ENCODE measurements at places on chromosomes 2 and 18.

DNA sequence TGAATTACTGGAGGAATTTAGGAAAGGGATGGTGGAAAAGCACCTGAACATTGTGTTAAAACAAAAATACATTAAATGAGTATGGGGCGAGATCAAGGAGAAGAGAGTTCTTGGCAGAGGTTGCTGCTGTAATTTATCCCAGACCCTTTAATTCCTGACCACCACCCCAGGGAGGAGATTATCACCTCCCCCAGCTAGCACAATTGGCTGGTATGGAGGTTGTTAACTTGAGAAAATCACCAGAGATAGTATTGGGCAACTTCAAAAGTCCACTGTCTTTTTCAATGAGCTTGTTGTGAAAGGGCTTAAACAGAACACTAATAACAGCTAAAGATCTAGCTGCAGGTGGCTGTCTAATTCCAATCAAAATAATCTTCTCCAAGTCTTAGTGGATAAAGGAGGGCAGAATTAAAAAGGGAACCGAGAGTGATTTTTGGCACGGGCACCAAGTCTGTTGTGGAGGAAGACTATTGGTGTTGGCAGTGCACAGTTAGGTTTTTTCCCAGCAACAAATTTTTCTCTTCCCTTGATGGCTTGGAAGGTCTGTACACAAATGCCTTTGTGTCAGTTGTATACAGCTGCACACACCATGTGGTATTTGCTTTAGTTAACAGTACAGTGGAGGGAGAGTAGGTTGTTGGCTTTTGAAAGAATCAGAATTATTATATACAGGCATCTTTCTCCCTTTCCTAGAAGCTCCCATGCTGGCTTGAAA is 289.5 kb downstream of the SLC4A3 start:
- no peak for DNase-seq

DNA sequence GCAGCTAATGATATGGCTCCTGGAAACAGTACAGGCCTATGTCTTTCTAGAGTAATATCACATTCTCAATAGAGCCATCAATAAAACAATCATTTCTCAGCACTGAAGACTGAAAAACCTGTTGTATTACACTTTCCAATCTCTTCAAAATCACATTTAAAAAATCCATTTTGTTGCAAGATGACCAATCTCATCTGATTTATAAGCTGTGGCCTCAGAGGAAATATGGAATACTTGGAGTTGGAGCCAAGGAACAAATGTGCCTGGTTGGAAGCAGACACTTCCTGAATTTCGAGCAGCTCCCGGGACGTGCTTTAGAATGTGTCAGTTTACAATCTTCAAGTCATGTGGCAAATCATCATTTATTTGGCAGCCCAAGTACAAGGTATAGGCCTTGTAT is 114.5 kb downstream of the ADCYAP1 start:
- no peak for DNase-seq

DNA sequence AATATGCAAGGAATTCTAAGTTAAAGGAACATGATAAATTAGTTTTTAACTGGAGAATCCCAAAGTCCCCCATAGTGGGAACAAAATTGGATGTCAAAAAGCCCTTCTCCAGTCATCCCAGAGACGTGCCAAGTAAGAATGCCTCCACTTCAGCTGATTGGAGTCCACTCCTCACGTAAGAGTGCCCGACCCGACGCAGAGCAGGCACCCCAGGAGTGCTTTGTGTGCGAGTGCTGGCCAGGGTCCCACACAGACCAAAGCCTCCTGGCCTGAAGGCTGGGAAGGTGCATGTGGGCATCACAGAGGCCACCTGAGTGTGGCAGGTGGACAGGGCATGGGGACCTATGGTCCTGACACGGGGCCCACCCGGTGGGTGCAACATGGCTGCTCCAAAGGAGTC is 183.5 kb downstream of the GLI2 start:
- no peak for DNase-seq

DNA sequence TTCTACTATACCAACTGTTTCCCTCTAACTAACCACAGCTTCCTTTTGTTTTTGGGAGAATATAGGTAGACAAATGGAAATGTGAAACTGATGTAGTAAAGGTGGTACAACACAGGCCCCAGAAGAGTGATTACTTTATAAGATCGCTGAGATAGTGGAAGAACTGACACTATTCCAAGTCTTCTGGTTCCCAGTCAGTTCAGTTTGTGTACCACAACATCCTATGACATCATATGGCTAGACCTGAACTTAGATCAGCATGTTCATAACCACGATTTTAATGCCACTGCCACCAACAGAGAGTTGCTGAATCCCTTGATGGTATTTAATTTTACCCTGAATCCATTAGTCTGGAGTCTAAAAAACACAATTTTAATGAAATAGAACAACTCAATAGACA is 328.9 kb downstream of the GPD2 start:
- no peak for DNase-seq

GRCh38 chr2:24930768-24931167 is 10.7 kb upstream of the ADCY3 start:
- no peak for DNase-seq

- DNase-seq, result no peak
Measured at GRCh38 chr2:47799031-47799609, 16.2 kb downstream of the MSH6 start.

DNA sequence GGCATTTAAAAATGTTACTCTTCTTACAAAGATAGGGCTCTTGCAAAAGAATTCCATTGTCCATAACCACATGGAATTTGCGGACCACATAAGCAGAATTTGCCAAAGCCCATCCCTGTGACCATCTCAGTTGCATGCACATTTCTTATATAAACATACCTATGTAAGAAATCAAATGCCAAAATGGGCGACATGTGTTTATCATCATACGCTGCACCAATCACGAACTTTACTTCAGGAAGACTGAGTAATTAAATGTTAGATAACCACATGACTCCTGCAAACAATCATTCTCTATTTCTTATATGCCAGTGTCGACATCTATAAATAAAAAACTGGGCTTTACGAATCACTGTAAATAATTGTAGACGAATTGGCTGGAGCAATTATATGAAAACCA is 186.1 kb upstream of the RBMS1 start:
- DNase-seq, result no peak

DNA sequence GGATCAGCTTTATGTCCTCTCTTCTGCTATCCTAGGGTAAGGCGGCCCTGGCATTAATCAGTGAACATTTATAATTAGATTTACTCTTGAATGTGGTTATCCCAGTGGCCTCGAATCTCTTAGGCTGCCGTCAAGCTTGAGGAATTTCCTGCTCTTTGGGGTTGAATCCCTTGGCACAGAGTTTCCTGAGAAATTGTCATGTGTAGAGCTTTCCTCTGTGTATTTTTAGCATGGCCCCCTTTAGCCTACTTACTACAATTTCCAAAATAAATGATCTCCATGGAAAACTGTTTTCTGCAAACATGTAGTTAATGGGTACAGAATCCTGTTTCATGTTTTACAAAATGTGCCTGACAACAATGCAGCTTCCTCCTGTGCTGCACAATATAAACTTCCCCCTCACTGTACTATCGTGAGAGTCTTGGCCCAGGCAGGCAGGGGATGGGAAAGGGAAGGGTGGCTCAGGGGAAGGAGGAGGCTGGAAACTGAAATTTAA is 18.1 kb downstream of the NCAPH start:
- DNase-seq, result no peak

DNA sequence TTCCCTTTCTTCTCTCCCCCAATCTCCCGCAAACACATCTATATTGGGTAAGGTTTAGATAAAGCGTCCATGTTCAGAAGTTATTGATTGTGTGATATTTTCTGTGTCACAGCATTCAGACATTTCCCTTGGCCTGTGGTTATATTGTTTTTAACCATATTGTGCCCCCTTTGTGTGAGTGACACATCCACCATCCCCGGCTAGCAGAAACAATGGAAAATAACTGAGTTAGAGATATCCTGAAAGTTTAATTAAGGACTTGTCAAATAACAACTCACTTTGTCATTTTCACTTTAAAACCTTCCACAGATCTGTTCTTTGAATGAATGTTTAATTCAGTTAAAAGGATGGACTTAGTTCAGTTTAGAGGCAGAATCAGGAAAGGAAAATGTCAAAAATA is 151.0 kb downstream of the KCNJ3 start:
- DNase-seq, result no peak

DNA sequence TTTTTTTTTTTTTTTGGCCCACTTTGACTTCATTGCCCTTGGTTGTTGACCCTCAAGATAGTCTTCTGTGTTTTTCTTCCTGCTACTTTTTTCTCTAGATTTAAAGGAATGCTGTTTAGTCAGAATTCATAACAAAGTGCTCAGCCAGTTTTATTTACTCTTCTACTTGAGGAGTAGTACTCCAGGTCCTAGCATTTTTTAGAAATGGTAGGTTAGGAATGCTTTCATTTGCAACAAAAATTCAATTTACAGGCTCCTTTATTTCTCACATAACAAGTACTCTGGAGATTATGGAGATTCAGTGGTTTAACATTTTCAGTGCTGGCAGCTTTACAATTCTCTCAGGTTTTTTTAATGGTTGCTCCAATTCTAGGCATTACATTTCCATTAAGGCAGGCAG is 58.2 kb downstream of the KIAA1328 start:
- DNase-seq, result no peak

GRCh38 chr2:54687595-54688152 is 35.8 kb upstream of the EML6 start:
- no peak for DNase-seq

DNA sequence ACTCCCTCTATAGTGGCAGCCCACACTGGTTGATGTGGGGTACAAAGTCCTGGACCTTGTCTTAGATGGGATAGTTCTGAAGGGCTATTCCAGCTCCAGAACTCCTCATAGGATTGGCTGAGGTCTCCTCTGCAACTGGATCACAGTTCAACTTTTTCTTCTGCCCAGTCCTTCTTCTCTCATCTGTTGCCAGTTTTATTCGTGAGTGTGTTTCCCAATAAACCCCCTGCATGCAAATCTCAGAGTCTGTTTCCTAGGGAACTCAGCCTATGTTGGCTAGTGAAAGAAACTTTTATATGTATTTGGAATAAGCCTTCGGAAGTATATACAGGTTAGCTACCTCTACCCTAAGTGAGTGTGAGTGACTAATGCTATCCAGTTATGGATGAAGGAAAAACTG is 823.4 kb downstream of the SLC4A3 start:
- no peak for DNase-seq

- DNase-seq, result peak; percentile 19
Measured at GRCh38 chr2:239293775-239294430, 106.9 kb downstream of the HDAC4 start.

DNA sequence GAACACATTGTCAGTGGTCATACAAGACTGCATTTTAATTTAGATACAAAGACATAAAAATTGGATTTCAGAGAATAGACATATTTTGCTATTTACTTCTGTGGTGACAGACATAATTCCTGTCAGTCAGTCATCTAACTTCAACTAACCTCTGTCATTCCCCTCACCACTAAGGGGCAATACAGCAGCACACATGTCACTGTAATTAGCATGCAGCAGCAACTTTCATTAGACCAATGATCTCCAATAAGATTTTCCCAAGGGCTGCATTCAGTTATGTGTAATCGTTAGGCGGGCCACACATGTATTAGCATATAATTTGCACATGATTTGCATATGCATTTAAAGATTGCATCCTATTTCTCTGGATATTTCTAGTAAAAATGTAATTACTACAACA is 624.5 kb downstream of the NR4A2 start:
- no peak for DNase-seq

DNA sequence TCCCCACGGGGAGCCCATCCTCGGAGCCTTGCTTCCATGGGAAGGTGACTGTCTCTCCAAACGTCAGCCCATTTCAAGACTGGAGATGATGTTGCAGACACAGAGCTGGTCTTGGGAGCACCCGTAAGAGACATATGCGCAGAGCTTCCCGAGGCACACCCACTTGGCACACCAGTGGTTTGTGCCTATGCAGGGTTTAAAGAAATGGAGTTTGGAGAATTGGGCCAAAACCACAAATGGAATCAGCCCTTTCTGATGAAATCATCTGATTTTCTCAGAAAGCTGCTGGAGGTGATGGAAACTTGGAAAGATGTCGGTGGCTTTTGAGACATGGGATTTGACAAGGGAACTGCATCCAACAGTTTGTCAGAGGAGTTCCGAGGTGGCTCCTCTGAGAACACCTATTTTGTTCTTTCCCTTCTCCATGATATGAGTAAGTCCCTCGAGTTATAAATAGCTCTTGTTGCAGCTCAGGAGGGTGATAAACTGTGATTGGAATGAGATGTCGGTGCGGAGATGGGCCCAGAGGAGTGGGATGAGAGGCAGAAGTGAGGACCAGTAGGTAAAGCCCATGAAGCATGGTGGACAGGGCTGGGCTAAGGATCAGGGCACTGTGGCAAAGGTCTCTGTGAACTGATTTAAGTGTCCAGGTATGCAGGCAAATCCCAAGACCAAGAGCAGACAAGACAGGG is 225.7 kb downstream of the ACKR3 start:
- DNase-seq, result no peak

DNA sequence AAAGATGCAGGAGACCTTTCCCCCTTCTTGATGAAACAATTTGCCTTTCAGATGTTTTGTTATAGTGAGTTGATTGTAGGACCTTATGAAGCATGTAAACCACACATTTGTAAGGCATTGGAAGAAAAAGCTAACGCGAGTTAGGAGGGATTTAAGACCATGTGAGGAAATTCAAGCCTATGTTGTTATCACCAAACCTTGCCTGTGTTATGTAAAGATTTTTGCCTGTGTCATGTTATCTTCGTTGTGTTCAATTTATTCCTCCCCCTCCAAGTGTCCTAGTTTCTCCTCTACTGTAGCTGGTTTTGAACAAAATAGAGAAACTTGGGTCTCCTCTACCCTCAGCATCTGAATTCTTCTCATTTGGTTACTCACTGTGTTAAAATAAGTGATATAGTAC is 173.0 kb downstream of the NEDD4L start:
- DNase-seq, result no peak

GRCh38 chr18:70195852-70196434 is 9.5 kb downstream of the RTTN start:
- DNase-seq, result no peak

- no peak for DNase-seq
Measured at GRCh38 chr2:110874453-110875383, 142.3 kb downstream of the ACOXL start.

- no peak for DNase-seq
Measured at GRCh38 chr18:25113566-25113965, 238.4 kb downstream of the ZNF521 start.

GRCh38 chr18:79805211-79805887 is 7.6 kb downstream of the KCNG2 start:
- no peak for DNase-seq

- DNase-seq, result no peak
Measured at GRCh38 chr2:6881046-6881445, 3.5 kb downstream of the RSAD2 start.

GRCh38 chr2:216858312-216858711 is 1.6 kb downstream of the TNP1 start:
- DNase-seq, result no peak

GRCh38 chr2:225464346-225465025 is 65.0 kb downstream of the NYAP2 start:
- no peak for DNase-seq

- no peak for DNase-seq
Measured at GRCh38 chr2:152406119-152406835, 71.3 kb downstream of the FMNL2 start.

- no peak for DNase-seq
Measured at GRCh38 chr2:28801726-28802125, 8.9 kb upstream of the SPDYA start.

Data from stimulated activated CD4-positive, alpha-beta T cell treated with anti-CD3 and anti-CD28 coated beads, Interleukin-1b, Interleukin-23, amount 100 ng/mL, for 1 hour (primary cell).